ENCODE measurements at places on chromosomes 2 and 18. TPM values are rescaled to one million over a fixed set of nuclear protein-coding genes. Genes with fewer than 3 reads are reported as not detected.

The APLF gene
- 6.9 TPM for total RNA-seq

The STPG4 gene
- 1.6 TPM for total RNA-seq

The ELMOD3 gene
- 11.6 TPM for total RNA-seq

The RAPGEF4 gene
- 0.14 TPM for total RNA-seq

The OXER1 gene
- total RNA-seq = not detected

The RASGRP3 gene
- total RNA-seq = 11.2 TPM

The SGPP2 gene
- not detected for total RNA-seq

The GKN1 gene
- 0.22 TPM for total RNA-seq

The LHCGR gene
- total RNA-seq = not detected

The EPB41L3 gene
- total RNA-seq = 0.14 TPM

The SLC14A1 gene
- total RNA-seq = 18.2 TPM

The RBM45 gene
- total RNA-seq = 20.8 TPM

The FAM124B gene
- total RNA-seq = 0.22 TPM

The ABHD1 gene
- total RNA-seq = not detected

The POTEI gene
- total RNA-seq = not detected

The B3GNT2 gene
- 21.0 TPM for total RNA-seq

The RABL2A gene
- 10.3 TPM for total RNA-seq

The POTEJ gene
- total RNA-seq = not detected

The IL1RL1 gene
- total RNA-seq = 0.22 TPM

The KATNAL2 gene
- total RNA-seq = 1.6 TPM
